ENCODE measurements at places on chromosomes 7 and 10.

DNA sequence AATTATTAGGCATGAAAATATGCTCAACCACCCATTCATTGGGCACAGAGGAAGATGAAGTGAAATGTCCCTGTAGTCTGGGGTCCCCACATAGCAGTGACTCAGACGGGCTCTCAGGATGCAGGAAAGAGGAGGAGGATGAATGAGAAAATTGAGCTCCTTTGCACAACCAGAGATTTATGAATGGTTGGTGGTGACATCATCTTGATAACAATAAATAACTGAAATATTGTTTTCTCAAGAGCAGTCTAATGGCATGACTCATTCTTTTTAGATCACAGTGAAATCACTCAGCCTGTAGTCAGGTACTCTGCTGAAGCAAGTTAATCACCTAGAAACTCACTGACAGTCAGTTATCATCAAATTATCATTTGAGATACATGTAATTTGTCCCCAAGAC lies 254.1 kb downstream of the RELN start:
- no peak for DNase-seq

DNA sequence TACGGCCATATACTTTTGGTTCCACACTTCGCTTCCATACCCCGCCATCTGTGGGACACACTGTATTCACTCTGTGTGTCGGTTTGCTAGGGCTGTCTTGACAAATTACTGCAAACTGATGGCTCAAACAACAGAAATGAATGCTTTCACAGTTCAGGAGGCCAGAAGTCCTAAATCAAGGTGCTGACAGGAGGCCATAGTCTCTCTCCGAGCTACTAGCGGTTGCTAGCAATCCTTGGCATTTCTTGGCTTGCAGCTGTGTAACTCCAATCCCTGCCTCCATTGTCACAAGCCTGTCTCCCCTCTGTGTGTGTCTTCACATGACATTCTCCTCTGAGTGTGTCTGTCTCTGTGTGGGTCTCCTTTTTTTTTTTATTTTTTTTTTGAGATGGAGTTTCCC lies 28.9 kb upstream of the BMPR1A start:
- no peak for DNase-seq

DNA sequence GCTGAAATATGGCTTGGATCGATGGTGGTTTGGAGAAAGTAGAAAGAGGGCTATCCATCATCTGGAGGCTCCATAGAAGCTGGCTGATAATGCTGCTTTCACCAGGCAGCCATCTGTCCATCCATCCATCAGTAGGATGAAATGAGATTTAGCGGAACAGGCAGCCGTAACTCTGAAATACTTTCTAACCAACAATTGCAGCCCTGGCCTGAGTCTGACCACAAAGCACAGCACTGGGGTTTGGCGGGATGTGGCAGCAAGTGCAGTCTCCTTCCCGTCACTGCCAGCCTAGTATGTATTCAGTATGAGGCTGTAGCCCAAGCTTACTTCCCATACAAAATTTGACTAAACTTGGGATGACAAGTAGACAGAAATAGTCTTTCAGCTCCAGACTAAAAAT lies 38.0 kb downstream of the R3HCC1L start:
- DNase-seq, result peak; percentile 12

- DNase-seq, result no peak
Measured at GRCh38 chr7:150874401-150875198, 22.3 kb downstream of the AOC1 start.

DNA sequence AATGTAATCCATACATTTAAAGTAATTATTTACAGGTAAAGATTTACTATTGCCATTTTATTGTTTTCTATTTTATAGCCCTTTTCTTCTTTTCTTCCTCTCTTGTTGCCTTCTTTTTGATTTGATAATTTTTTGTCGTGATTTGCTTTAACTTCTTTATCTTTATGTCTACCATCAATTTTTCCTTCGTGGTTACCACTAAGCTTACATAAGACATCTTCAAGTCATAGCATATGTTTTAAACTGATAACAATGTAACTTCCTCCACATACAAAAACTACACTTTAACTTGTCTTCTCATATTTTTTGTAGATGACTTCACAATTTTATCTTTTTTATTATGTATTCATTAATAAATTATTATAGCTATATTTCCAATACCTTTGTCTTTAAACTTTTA lies 316.6 kb downstream of the PLXDC2 start:
- DNase-seq, result no peak

GRCh38 chr10:14285941-14286560 lies 44.7 kb downstream of the FRMD4A start:
- DNase-seq, result no peak

DNA sequence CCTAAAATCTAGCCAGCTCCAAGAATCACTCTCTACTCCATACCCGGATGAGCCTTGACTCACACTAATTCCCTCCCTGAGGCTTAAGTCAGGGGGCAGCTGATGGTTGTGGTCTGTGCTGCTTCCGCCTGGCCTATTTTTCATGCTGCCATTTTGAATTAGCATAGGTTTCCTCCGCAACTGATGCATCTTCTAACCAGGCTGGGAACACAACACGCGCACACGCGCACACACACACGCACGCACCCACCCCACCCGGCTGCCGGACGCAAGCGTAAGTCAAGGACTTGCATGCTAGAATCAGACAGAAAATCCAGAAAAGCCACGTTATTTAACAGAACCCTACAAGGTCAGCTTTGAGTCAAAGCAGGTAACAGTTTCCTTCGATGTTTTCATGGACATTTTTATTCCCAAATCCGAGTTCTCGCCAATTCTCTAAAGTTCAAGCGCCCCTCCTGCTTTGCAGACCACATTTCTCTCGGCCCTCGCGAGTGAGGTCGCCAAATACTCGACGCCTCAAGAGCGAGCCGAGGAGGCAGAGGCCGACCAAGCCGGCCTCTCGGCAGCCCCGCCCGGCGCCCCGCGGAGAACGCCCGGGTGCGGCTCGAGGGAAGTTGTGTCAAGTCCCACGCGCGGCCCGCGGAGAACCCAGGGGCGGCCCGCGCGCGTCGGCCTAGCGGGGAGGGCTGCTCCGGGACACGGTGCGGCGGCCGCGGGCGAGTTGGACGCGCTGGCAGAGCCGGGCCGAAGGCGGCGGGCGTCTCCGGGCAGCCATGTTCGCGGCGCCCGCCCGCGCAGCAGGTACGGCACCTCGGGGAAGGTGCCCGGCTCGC lies 961 bp downstream of the SCRN1 start:
- peak; percentile 85 for DNase-seq

- DNase-seq, result peak; percentile 91
Measured at GRCh38 chr7:129188372-129188891, at the start of gene SMO. Gene SMO, plus strand, starts transcription at chr7:129188633. Its CDS starts 519 bp downstream, at chr7:129189152.

- DNase-seq, result no peak
Measured at GRCh38 chr10:49331431-49331830, 32.5 kb downstream of the C10orf71 start.

DNA sequence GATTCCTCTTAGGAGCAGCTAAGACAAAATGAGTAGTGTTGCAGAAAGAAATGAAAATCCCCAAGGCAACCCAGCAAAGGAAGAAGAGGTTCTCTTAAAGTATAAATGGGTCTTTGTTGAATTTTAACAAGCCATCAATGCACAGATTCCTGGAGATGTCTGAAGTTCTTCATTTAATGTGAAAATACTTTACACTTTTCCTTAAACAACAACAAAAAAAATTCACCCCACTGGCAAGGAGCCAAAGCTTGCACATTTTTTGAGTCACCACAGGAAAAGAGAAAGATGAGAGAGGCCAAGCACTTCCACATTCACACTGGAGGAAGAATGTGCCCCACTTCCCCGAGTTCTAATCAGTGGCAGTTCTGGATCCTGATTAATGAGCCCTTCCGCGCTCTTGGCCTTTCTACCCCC lies 286.4 kb upstream of the MEOX2 start:
- DNase-seq, result no peak

- no peak for DNase-seq
Measured at GRCh38 chr7:88801046-88801445, 5.5 kb upstream of the TEX47 start.

DNA sequence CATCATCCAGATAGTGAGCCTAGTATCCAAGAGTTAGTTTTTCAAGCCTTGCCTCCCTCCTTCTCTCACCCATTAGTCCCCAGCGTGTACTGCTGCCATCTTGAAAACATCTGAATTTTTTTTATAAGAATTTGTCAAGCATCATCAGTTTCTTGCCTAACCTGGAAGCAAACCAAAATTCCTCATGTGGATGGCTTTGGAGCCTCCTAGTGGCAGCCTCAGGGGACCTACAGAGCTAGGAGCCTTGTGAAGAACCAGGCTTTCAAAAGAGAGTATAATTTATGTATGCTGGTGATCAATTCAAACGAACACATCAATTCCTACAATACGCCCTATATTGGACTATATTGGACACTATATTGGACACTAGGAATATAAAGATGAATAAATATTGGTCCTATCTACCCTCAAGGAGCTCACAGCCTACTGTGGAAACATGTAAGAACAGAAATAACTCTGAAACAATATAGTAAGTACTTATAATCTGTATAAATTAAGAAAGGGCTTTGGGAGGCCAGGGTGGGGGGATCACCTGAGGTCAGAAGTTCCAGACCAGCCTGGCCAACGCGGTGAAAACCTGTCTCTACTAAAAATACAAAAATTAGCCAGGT lies 63.4 kb downstream of the HPSE2 start:
- peak; percentile 12 for DNase-seq

DNA sequence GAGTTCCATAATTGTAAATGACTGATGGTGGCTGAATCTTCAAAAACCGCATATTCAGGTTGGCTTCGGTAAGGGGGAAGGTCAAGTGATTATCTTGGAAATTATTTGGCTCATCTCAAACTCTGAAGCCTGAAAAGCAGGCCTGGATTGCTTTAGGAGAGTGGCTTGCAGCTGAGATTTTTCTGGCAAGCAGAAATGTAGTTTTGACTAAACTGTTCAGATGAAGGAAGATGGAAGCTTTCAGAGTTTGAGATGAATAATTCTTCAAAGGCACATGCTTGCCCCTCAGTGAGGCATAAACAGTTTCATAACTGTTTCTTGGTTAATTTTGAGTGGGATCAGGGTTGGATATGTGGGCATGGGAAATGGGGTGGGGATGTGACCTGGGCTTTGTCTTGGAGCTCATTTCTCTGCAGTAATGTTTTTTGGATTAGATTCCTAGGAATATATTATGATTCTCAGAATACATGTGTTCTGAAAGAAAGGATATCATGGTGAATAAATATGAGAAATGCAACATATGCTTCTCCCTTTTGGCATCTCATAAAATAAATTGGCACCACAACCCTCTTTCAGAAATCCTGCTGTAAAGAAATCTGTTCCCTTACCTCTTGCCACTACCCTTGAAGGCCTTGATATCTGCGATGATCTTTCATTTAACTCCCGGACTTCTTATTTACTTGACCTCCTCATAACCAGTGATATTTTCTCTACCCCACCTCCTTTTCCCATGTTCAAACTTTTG lies 469.2 kb downstream of the ADRA2A start:
- no peak for DNase-seq

DNA sequence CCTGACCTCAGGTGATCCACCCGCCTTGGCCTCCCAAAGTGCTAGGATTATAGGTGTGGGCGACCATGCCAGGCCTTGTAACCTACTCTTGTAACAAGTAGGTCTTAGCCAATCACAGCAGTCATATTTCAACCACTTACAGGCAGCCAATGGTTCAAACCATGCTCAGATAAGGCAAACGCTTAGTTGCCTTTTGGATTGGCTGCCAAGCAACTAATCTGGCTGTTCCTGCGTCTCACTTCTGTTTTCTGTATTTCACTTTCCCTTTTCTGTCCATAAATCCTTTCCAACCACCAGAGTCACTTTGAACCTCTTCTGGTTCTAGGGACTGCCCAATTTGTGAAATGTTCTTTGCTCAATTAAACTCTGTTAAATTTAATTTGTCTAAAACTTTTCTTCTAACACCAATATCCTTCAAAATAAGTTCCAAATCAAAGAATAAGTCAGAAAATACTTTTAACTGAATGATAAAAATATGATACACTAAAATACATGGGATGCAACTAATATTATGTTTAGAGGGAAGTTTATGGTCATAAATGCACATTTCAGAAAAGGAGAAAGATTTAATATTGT lies 19.1 kb upstream of the PRF1 start:
- DNase-seq, result no peak

DNA sequence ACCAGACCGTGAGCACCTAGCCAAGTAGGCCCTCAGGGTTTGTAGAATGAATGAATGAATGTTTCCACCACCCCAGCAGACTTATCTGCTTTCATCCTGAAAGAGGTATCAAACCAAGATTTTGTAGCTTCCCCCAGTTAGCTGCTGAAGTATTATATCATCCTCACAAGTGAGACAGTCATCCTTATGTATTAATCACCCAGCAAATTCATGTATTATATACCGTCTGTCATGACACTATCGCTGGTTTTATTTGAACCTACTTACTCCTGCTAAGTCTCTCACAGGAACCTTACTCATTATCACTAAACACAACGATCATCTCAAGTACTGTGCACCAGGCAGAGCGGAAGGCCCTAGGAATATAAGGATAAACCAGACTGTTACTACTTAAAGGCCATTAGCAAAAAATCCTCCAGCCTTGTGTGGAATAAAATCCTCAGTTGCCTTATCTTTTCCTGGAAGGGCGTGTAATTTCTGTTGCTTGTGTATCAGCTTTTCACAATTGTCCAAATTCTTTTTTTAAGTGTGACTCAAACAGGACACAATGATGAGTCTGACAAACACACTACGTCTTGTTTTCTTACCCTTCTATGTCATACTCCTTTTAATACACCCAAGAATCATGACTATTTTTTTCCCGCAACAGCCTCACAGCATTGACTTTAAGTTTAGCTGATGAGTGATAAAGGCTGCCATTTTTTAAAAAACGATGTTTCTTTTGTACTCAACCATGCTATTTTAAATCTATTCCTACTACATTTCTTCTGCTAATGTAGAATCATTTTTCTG lies 176.1 kb upstream of the KLF14 start:
- DNase-seq, result no peak

DNA sequence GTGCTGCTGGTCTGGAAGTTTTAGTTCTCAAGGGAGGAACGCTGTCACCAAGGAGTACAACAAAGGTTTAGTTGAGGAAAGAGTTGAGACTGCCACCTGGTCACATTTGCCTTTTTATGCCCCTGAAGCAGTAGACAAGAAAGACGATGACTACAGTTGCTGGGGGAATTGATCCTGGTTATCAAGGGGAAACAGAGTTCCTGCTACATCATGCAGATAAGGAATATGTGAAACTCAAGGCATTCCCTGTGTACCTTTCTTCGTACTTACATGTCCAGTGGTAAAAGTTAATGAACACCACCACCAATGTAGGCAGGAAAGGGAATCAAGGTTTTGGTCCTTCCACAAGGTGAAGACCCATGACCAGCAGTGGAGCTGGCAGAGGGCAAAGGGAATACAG lies 31.8 kb downstream of the SLC35B4 start:
- DNase-seq, result no peak

DNA sequence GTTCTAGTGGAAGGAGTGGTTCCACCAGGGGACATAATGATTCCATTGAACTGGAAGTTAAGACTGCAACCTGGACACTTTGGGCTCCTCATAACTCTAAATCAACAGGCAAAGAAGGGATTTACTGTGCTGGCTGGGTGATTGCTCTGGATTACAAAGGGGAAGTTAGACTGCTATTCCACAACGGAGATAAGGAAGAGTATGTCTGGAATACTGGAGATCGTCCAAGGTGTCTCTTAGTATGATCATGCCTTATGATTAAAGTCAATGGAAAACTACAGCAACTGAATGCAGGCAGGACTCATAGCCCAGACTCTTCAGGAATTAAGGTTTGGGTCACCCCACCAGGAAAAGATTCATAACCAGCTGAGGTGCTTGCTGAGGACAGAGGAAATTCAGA lies 310.6 kb upstream of the MGMT start:
- no peak for DNase-seq
